ENCODE measurements at places on chromosomes 7 and 10. TPM values are rescaled to one million over a fixed set of nuclear protein-coding genes. Genes with fewer than 3 reads are reported as not detected.

DNA sequence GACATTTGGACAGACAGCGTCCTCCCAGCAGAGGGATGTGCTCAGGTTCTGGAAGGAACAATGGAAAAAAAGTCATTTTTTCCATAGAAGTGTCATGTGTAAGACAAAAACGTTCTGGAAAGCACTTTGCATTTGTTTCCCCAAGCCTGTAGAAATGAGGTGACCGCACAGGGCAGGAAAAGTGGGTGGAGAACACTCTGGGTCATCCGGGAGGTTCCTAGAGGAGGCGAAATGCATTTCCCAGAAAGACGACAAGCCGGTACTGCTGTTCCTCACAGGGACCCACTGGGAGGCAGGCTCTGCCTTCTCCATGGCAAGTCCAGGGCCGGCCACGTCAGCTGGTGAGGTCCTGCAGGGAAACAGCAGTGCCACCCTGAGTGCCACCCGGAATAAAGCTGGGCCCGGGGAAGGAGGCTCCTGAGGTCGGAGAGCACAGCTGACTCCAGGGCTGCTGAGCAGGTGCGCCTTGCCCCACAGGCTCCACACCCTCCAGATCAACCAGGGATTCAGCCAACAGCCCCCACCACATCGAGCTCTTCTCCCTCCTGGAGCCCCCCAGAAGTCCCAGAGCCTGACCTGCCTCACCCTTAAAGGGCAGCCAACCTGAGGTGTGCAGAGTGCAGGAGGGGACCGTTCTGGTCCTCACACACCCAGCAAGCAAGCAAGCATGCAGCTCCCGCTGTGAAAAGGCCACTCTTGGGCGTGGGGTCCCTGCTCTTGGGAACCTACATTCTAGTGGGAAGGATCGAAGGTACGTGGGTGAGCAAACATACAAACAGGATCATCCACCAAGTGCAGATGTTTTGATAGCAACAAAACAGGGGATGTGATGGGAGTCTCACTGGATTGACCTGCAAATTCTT is 28.8 kb upstream of the INPP5A start:
- no peak overlapping the region for H3K4me3 ChIP-seq
- no peaks in the 10 kb centered on the region for H3K36me3 ChIP-seq
- H3K4me1 ChIP-seq = no peaks in the 10 kb centered on the region
- H3K27me3 ChIP-seq = peaks cover 4% of the 10 kb centered on the region
- no peak overlapping the region for H3K27ac ChIP-seq

GRCh38 chr7:29968683-29969395 is 20.8 kb downstream of the SCRN1 start:
- H3K27me3 ChIP-seq = peaks cover 29% of the 10 kb centered on the region
- DNase-seq = no peak
- no peaks in the 10 kb centered on the region for H3K36me3 ChIP-seq
- H3K27ac ChIP-seq = no peak overlapping the region

GRCh38 chr7:17771901-17772408 is 168.3 kb downstream of the SNX13 start:
- no peaks in the 10 kb centered on the region for H3K36me3 ChIP-seq
- DNase-seq = no peak
- H3K27ac ChIP-seq = no peak overlapping the region
- H3K4me1 ChIP-seq = peaks cover 5% of the 10 kb centered on the region
- no peak overlapping the region for H3K4me3 ChIP-seq

GRCh38 chr7:82676777-82677463 is 233.3 kb upstream of the CACNA2D1 start:
- no peaks in the 10 kb centered on the region for H3K27me3 ChIP-seq
- H3K4me1 ChIP-seq = peaks cover 13% of the 10 kb centered on the region
- H3K36me3 ChIP-seq = no peaks in the 10 kb centered on the region
- DNase-seq = no peak

GRCh38 chr10:47063858-47064257 is 152.6 kb downstream of the PTPN20 start:
- no peak overlapping the region for H3K4me3 ChIP-seq
- no peaks in the 10 kb centered on the region for H3K4me1 ChIP-seq
- H3K27ac ChIP-seq = no peak overlapping the region
- H3K27me3 ChIP-seq = peaks cover 2% of the 10 kb centered on the region
- no peaks in the 10 kb centered on the region for H3K36me3 ChIP-seq

- peaks cover 24% of the 10 kb centered on the region for H3K4me1 ChIP-seq
- no peak for DNase-seq
- no peaks in the 10 kb centered on the region for H3K27me3 ChIP-seq
- H3K36me3 ChIP-seq = peaks cover 56% of the 10 kb centered on the region
- no peak overlapping the region for H3K27ac ChIP-seq
Measured at GRCh38 chr10:130167193-130167592, 31.0 kb downstream of the GLRX3 start.

Gene ZNF394
- total RNA-seq = 38.7 TPM

Gene SPDYE3
- not detected for total RNA-seq

GRCh38 chr10:92662848-92663247 is 26.9 kb upstream of the HHEX start:
- H3K27me3 ChIP-seq = peaks cover 6% of the 10 kb centered on the region
- H3K4me1 ChIP-seq = no peaks in the 10 kb centered on the region
- H3K27ac ChIP-seq = no peak overlapping the region
- no peak overlapping the region for H3K4me3 ChIP-seq
- no peaks in the 10 kb centered on the region for H3K36me3 ChIP-seq
- DNase-seq = no peak

- no peak overlapping the region for H3K27ac ChIP-seq
- H3K27me3 ChIP-seq = no peaks in the 10 kb centered on the region
- DNase-seq = no peak
- H3K4me1 ChIP-seq = no peaks in the 10 kb centered on the region
- H3K4me3 ChIP-seq = no peak overlapping the region
Measured at GRCh38 chr10:81215498-81215897, 659.5 kb upstream of the NRG3 start.

- H3K27ac ChIP-seq = no peak overlapping the region
- H3K4me3 ChIP-seq = no peak overlapping the region
- H3K4me1 ChIP-seq = peaks cover 2% of the 10 kb centered on the region
- H3K36me3 ChIP-seq = no peaks in the 10 kb centered on the region
- no peak for DNase-seq
Measured at GRCh38 chr10:95513941-95514392, 47.2 kb downstream of the SORBS1 start.

Gene ARL4A
- 11.0 TPM for total RNA-seq

Gene NAT16
- total RNA-seq = not detected

DNA sequence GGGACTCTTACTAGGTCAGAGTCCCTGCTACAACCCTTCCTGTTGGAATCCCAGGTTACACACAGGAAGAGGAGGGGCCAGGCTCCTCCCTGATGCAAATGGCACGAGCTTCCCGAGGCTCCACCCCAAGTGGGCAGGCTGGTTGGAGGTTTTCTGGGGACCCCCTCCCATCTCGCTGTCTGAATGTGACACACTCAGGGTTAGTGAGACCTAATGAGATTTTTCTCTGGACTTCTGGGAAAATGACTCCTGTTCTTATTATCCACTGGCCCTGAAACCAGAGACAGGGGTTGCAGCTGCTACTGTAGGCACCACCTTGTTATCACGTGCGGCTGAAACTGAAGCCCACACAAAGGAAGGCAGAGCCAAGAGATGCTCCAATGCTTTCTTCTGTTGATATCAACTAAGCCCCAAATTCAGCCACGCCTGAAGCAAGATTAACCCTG is 103.3 kb downstream of the FAM107B start:
- H3K4me1 ChIP-seq = peaks cover 7% of the 10 kb centered on the region
- no peak overlapping the region for H3K4me3 ChIP-seq
- no peaks in the 10 kb centered on the region for H3K36me3 ChIP-seq
- H3K27ac ChIP-seq = no peak overlapping the region

Gene MYO1G
- 283 TPM for total RNA-seq

Gene RASA4B
- total RNA-seq = 28.6 TPM

DNA sequence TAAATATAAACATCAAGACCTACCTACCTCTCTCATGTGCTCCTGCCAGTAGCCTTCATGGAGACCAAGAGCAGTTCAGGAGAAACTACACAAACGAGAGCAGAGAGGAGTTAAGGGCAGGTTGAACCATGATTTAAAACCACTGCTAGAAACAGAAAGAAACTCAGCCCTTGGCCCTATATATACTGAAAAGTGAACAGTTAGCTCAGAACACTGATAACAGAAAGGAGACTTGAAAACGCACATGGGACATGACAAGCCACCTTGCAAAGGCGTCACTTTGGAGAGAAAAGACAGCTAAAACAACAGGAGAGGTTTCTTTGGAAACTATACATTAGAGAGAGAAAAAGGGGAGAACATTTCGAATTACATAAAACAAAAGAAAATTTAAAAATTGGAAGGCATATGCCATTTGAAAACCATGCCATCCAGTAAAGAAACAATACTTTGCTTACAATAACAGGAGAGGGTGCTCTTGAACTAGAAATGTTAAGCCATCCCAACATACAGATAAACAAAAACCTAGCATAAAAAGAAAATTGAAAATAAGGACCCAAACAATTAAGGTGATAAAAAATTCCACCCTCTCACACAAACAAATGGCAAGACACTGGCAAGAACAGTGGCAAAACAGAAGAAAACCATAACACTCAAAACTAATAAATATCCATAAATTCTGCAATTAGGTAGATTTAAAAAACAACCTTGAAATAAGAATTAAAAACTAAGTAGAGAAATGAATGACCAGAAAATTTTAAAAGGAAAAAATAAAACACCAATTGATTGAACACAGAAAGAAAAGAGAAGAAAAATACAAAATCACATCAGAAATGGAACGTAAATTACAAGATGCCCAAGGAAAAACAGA is 232.7 kb downstream of the IMMP2L start:
- H3K4me1 ChIP-seq = peaks cover 5% of the 10 kb centered on the region
- H3K36me3 ChIP-seq = no peaks in the 10 kb centered on the region
- H3K4me3 ChIP-seq = no peak overlapping the region
- no peak overlapping the region for H3K27ac ChIP-seq
